ENCODE measurements at places on chromosomes 16 and 17.

- DNase-seq = no peak
Measured at GRCh38 chr17:1029196-1029921, 32.4 kb downstream of the TIMM22 start.

DNA sequence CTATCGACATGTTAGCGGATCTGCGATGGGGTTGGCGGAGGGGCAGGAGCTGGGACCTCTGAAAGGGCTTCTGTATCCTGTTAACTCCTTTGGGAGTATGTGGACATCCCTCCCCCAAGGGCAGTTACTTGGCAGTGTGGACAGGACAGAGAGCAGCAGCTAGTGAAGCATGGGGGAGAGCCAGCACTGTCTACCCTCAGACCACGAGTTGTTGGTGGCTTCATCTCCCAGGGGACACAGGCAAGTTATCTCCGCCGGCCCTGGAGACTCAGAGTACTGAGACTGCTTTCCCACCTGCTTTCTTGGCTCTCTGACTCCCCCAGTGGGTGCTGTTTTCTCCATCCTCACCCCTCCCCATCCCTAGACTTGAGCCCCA is 5.3 kb upstream of the GFAP start:
- DNase-seq = no peak

DNA sequence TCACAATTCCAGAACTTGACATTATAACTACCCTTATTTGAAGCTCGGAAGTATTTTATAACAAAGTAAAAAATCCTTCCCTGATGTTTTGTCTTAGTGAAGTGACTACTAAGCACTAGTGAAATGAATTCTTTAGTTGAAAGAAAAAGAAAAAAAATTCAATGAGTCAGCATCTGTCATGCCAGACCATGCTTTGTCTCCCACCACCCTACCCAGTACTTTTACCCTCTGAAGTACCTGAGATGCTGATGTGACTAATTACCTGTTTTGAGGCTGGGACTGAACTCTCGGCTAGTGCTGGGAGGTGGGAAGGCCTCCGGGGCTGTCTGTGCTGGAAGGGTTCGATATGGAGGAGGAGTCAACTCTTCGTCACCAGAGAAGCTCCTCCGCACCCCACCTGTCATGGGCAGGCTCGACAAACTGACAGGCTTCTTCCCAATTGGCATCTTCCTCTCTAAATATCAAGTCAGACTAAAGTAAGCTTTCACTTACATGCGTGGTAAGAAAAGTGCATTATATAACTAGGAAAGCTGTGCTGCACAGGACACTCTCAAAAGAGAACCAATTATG is 19.6 kb downstream of the NME2 start:
- DNase-seq = no peak

- DNase-seq = no peak
Measured at GRCh38 chr16:90046971-90047713, 27.9 kb upstream of the DBNDD1 start.

DNA sequence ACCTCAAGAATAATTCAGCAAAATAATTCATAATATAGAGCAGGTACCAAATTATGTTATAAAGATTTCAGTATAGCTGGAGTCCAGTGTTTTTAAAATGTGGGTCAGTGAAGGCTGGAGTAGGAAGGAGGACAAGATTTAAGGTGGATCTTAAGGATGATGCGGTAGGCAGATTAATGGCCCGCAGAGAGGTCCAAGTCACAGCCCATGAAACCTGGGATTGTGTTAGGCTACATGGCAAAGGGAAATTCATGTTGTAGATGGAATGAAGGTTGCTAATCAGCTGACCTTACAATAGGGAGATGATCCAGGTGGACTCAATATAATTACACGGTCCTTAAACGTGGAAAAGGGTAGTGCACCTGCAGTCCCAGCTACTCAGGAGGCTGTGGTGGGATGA is 6.2 kb upstream of the IRF8 start:
- DNase-seq = no peak

DNA sequence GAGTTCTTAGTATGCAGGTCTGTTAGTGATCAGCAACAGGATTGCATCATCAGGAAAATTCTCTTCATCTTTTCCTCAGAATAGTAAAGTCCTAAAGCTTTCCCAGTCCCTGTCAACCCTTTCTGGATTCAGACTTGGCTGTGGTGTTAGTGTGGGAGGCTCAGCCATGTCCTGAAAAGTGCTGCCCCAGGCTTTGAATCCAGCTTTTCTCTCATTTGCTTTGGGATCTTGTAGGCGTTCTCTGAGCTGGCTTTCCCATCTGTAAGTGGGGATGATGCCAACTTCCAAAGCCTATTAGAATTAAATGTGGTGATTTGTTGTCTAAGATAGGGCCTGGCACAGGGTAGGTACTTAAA is 3.0 kb downstream of the ALKBH5 start:
- no peak for DNase-seq

DNA sequence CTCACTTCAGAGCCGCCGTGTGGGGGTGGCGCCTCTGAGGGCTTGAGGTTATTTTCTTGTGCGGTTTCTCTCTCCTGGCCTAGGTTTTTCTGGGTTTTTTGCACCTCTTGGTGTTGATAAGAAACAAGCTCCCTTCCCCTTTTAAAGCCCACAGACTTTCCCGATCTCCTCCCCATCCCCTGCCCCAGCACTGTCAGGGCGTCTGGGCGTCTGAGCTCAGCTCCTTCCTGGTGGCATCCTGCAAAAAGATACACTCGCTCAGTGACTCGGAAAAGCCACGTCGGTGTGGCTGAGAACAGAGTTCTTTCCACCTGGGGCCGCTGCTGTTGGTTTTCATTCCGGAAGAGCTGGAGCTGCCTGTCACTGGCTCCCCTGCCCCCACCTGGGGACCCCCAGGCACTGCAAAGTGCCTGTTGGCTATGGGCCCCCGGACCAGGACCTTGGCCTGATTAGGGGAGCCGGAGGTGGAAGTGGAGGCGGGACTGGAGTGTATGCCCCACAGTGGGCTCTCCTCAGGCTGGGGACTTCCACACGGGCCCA is 14.5 kb downstream of the BAIAP2 start:
- no peak for DNase-seq

- DNase-seq = no peak
Measured at GRCh38 chr17:66949501-66949900, 15.0 kb upstream of the CACNG4 start.

DNA sequence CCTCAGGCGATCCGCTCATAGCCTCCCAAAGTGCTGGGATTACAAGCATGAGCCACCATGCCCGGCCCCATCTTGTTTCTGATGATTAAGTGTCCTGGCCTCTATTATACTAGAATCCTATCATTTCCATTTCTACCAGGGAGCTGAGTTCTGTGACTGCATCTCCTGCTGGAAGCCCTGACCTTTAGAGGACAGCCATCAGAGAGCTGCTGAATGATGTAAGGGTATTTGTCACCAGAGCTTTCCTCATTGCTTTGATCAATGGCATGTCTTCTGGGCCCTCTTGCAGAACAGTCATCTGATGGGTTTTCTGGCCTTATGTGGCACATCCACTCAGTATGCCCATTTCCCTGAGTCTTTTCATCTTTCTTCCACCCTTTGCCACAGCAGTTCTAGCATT is 39.9 kb downstream of the PSMD12 start:
- DNase-seq = no peak

DNA sequence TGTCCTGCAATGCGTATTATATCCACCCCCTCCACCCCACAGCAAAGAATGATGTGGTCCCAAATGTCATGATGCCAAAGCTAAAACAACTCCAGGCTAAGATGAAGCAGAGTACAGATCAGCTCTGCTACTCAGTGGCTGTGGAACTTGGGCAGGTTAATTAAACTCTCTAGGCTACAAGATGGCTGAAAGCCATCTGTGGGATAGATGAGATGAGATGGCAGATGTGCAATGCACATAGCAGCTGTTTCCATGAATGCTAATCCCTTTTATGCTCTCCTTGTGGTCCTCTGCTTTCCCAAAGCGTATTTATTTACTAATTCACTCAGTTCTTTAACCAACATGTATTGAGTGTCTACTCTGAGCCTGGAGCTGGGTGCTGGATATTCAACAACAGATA is 114.4 kb downstream of the GRIN2A start:
- DNase-seq = no peak

- DNase-seq = no peak
Measured at GRCh38 chr17:14737984-14738651, 437.2 kb downstream of the HS3ST3B1 start.

GRCh38 chr17:42895185-42895555 is 5.4 kb upstream of the G6PC1 start:
- DNase-seq = no peak

DNA sequence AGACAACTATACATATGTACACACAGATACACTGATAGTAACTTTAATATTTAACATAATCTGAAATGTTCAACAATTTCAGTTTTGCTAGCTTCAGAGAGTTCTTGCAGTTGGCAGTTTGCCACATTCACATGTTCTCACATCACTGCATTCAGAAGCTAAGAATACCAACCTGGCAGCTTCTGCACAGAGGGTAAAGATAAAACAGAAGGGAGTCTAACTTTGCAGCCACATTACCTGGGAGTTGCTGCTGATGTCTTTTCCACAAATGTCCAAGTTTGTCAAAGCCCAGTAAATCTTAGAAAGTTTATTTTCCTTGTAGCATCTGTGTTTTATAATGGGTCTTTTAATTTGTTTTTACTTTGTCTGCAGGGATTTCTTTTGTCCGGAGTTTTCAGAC is 332.0 kb downstream of the BCAS3 start:
- DNase-seq = no peak

DNA sequence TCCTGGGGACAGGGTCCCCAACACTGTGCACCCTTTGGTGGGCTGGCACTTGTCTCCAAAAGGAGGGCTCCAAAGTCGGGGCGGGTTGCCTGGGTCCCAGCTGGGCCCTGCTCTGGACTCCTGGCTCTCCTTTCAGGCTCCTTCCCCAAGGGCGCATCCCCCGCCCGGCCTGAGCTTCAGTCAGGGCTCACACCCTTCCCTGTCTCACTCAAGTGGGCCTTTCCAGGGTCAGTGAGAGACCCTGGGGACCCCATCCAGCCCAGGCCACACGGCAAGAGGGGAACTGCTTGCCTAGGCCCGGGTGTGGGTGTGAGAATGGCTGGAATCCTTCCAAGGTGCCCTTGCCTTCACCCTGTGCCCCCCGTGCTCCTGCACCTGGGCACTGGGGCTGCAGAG is 41.8 kb upstream of the SLC38A10 start:
- DNase-seq = no peak

GRCh38 chr17:80262291-80262690 is 1.6 kb downstream of the RNF213 start:
- DNase-seq = no peak

DNA sequence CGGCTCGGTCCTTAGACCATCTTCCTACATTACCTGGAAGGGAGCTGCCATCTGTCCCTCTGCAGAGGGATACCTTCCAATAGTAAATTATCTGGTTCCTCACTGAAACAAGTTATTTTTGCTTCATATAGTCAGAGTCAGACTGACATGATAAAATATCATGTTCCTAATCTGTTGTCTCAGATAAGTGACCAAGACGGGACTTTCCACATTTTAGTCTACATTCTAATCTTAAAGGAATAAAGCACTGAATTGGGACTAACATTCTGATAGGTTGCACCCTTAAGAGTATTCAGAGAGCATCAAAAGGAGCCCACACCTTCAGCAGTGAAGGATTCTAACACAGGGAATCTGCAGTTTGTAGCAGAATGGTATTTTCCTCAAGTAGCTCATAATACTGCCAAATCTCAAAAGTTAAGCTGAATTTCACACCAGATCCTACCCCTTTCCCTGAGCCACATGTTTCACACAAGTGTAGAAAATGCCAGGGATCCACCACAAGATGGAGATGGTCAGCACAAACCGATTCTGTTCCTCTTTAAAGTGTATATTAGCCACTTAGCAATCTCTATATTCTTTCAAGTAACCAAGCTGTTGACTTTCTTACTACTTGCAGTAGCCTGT is 13.4 kb downstream of the GINS2 start:
- no peak for DNase-seq

DNA sequence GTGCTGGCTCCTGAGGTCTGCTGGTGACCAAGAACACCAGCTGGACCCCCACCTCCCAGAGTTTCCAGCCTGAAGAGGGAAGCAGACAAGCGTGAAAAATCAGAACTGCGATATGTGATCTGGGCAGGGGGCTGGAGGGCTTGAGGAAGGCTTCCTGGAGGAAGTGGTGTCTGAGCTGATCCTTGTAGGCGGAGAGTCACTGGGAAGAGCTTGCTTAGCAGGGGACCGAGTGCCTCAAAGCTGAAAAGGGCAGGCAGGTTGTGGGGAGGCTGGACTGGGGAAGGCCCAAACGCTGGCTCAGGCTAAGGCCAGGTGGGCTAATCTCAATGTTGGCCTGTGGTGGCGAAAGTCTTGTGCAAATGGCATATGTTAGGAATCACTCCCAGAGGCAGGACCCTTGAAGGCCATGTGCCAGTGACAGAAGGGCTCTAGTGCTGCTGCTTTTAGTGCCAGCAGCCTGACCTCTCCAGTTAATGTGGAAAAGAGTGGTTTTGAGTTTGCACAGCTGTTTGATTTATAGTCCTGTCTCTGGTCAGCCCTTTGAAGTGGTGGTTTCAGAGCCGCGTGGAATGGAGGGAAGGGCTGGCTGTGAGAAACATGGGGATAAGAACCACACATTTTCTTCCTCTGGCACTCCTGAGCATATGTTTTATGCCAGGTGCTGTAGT is 85.3 kb upstream of the LGALS9 start:
- DNase-seq = no peak

GRCh38 chr16:18958621-18959029 is 25.1 kb upstream of the TMC7 start:
- DNase-seq = no peak

DNA sequence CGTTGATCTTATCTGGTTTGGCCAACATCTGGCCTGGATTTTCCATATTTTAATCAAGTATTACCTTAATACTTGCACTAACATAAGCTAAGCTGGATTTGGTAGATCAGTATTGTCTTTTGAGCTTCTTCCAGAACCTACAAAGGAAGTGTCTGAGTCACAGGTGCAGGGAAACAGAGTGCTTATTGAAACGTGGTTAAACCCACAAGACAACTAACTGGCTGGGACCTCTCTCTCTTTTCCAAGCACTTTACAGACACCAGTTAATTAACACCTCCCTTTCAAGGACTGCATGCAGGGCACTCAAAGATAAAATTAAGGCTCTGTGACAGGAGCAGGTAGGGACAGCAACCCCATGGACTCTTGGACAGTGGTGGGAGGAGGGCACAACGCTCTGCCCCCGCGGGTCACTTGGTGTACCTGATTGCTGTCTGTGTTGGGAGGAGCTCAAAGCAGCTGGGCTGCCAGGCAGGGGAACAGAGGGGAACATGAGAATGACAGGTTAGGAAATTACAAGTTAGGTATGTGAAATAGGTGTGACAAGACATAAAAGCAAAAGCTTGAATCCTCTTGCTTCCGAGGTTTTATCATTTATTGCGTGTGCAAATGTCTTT is 133.7 kb upstream of the MON1B start:
- no peak for DNase-seq

- no peak for DNase-seq
Measured at GRCh38 chr16:13378151-13378550, 476.8 kb downstream of the SHISA9 start.
